ENCODE measurements at places on chromosomes 11 and 22.

- H3K27me3 ChIP-seq, result no peaks in the 10 kb centered on the region
- no peaks in the 10 kb centered on the region for H3K4me1 ChIP-seq
- H3K4me3 ChIP-seq, result no peak overlapping the region
- no peak for DNase-seq
- H3K36me3 ChIP-seq, result peaks cover 56% of the 10 kb centered on the region
Measured at GRCh38 chr22:32389685-32390084, 22.4 kb downstream of the RTCB start.

DNA sequence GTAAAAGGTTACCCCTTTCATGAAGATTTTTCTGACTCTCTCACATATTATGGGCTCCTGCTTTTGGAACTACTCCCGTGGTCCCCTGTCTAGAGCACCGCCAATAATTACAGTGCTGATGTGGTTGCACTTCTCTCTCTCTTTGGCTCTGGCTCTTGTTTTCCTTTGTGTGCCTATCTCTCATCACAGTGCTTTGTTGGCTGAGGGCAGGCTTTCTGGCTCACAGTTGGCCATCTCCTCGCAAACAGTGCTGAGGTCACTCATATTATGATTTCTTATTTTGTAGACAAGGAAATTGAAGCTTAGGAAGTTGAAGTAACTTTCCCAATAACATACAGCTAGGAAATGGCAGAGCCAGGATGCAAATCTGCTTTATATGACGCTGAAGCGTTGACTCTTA, 192.5 kb downstream of the DDX10 start:
- no peak for DNase-seq
- peaks cover 18% of the 10 kb centered on the region for H3K4me1 ChIP-seq
- no peak overlapping the region for H3K27ac ChIP-seq
- no peaks in the 10 kb centered on the region for H3K27me3 ChIP-seq
- no peak overlapping the region for H3K4me3 ChIP-seq
- no peaks in the 10 kb centered on the region for H3K36me3 ChIP-seq

GRCh38 chr11:17770917-17771316, 36.3 kb downstream of the KCNC1 start:
- no peaks in the 10 kb centered on the region for H3K27me3 ChIP-seq
- no peak overlapping the region for H3K4me3 ChIP-seq
- peaks cover 3% of the 10 kb centered on the region for H3K4me1 ChIP-seq
- no peak overlapping the region for H3K27ac ChIP-seq
- no peaks in the 10 kb centered on the region for H3K36me3 ChIP-seq

DNA sequence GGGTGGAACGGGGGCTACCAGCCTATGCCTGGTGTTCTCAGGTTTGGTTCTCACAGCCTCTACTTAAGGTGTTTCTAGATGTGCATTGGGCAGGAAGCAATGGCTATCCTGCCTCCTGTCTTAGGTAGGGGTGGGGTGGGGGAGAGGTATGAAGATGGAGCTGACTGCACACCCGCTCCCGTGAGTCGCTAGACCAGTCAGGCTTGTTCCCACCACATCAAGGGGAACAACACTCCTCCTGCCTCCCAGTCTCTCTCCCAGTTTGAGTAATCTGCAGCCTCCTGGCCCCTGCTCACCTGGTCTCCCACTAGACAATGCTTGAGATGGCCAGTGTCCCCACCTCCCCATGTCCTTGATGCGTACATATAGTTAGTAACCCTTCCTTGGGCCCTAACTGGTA, 79.3 kb upstream of the TENM4 start:
- H3K27me3 ChIP-seq, result no peaks in the 10 kb centered on the region
- no peak for DNase-seq
- no peaks in the 10 kb centered on the region for H3K36me3 ChIP-seq
- no peak overlapping the region for H3K4me3 ChIP-seq
- H3K4me1 ChIP-seq, result no peaks in the 10 kb centered on the region

DNA sequence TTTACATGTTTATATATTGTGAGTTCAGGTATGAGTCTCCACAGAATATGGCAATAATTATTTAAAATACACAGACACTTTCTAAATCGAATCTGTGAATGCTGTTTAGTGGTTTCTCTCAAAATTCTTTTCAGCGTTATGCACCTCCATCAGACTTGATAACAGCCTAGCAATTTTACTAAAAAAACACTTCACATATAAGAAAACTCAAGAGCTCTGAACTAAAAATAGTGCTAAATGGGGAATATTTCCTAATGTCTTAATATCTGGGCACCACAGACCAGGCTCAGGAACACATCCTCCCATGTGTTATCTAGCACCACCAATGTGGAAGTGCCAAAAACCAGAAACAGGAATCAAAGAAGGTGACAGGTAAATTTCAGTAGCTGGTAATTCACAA, 47.9 kb downstream of the ARHGAP32 start:
- no peaks in the 10 kb centered on the region for H3K27me3 ChIP-seq
- H3K4me3 ChIP-seq, result no peak overlapping the region
- no peak for DNase-seq

- DNase-seq, result no peak
- no peak overlapping the region for H3K4me3 ChIP-seq
- H3K27ac ChIP-seq, result no peak overlapping the region
Measured at GRCh38 chr11:67662835-67663531, 11.4 kb downstream of the ALDH3B2 start.

All from HCT116 (cell line).